ENCODE measurements at places on chromosomes 4 and X.

GRCh38 chr4:132827522-132827921, 321.6 kb upstream of the PCDH10 start:
- no peak for DNase-seq

DNA sequence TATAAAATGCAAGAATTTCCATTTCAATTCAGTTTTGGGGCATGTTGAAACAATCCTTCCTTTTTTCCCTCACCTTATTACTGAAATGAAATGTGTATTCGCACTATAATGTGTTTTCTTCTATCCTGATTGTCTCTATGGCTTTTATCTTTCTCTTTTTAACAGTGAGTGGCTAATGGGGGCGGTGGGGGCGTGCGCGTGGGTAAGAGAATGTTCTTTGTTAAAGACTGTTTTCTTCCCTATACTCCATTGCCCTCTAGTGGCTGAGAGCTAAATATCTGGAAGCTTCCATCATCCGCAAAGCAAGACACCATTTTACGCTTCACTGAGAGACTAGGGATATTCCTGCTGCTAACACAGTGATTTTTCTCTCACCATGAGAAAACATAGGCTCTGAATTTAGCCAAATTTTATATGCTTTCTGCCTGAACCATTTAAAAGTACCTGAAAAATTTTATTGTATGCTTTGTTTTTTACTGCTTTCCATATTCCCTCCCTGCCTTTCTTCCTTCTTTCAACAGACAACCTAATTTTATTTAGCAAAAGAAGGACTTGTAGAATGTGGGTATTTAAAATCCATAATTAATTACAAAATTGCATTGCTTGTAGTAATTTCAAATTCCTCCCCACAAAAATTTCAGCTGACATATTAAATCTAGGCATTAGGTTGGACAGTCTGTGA, 194.0 kb downstream of the GASK1B start:
- peak; percentile 64 for DNase-seq

- DNase-seq = no peak
These were observed 1982.5 kb downstream of the ARAP2 start for GRCh38 chr4:34261799-34262314.

- no peak for DNase-seq
These were observed 94.4 kb downstream of the BLTP1 start for GRCh38 chr4:122246551-122246950.

GRCh38 chr4:77430847-77431246, 174.8 kb upstream of the CXCL13 start:
- no peak for DNase-seq

DNA sequence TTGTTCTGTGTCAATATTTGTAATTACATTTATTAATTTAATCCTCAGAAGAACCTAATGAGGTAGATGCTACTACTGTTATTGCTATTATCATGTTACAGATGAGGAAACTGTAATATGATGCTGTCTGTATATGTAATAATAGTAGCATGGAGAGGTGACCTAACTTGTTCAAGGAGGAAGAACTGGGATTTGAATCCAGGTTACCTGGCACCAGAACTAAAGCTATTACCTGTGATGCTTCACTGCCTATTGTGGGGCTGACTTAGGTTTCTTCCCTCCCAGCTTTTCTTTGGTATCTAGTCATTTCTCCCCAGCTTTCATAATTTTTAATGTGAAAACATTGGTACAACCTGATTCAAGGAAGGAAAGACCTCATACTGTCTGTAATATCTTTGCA, 43.6 kb downstream of the RAPGEF2 start:
- DNase-seq = no peak

GRCh38 chr4:40909363-40909876, 159.7 kb downstream of the NSUN7 start:
- DNase-seq = peak; percentile 68

DNA sequence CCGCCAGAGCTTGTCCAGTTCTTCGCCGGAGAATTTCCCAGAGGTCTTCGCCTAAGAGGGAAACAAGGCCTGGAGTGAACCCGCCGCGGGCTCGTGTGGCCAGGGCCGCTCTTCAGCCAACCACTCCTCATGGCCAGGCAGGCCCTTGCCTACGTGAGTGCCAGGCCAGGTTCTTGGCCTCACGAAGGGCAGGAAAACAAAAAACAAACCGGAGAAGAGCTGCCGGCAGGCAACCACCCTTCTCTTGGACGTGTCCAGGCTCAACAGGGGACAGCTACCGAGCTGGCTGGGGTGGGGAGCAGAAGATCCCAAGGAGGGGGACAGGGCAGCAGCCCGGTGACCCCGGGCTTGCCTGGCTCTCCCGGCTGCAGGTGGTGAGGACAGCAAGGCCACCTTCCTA, 13.3 kb downstream of the LRPAP1 start:
- DNase-seq = no peak

- no peak for DNase-seq
These were observed 133.6 kb upstream of the ARHGEF9 start for GRCh38 chrX:63918611-63919010.

DNA sequence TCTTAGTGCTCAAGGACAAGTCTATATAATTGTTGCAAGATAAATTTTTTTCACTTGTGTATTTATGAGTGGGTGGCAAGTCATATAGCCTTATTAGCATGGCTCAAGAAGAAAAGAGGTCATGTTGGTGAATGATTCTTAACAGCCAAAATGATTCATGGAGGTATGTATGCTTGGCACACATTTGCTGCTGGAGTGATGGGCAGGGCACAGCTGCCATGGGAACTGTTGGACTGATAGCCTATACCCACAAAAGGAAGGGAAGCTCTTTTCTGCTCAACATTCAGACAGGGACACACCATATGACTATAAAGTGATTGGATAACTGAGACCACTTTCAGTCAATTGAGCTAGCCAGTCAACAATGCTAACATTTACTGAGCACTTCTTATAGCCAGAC, 46.8 kb upstream of the PITX2 start:
- DNase-seq = no peak

GRCh38 chr4:2891294-2891693, 47.6 kb downstream of the ADD1 start:
- DNase-seq = no peak

GRCh38 chrX:97446298-97446882, 562.7 kb downstream of the RPA4 start:
- peak; percentile 4 for DNase-seq

GRCh38 chrX:154044091-154044490, 24.4 kb upstream of the IRAK1 start:
- DNase-seq = no peak

DNA sequence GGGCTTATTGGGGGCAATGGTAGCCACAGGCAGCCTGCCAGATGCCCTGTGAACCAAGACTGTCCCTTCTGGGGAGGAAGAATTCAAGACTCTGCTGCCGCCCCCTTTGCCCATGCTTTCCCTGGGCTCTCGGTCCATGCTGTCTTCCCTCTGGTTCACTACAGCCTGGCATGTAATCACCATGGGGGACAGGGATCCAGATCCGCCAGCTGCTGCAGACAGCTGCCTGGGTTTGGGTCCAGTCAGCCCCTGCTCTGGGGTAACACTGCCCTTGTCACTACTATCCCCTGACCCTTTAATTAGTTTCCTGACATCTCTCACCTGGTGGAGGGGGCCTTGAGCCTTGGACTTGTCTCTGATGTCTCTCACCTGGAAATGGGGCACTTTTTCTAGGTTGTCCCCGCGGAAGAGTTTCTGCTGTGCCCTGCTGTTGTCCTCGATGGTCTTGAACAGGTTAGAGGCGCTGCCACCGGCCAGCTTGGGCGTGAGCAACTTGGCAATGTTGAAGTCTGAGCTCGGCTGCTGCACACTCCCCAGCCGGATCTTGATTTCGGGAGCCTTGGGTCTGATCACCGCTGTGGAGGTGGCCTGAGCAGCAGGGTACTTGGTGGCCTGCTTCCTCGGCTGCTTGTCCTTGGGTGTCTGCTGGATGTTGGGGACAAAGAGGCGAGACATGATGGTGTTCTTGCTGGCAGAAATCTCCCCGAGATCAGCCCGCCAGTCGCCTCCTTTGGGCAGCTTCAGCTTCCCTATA, 6.4 kb downstream of the C4orf54 start:
- DNase-seq = no peak

GRCh38 chrX:16705370-16705769, 7.1 kb downstream of the CTPS2 start:
- no peak for DNase-seq

GRCh38 chrX:446245-446644, 59.5 kb upstream of the PPP2R3B start:
- no peak for DNase-seq

- DNase-seq = no peak
These were observed 18.2 kb downstream of the RGS12 start for GRCh38 chr4:3311095-3311372.

DNA sequence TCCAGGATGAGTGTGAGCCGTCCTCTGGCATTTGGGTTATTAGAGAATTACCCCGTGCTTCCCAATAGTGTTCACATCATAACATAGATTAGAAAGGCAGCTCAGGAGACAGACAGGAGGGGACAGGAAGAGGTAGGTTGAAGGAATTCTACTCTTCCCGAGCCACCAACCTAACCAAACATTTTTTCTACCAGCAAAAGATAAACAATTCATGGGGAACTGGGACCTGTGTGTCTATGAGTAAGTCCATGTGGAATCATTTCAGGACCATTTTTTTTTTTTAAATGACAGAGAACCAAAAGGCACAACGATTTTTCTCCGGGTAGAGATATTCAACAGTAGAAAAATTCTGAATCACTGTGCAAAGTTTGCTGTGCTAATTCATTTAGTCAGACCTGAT, 174.2 kb upstream of the ETNPPL start:
- no peak for DNase-seq

DNA sequence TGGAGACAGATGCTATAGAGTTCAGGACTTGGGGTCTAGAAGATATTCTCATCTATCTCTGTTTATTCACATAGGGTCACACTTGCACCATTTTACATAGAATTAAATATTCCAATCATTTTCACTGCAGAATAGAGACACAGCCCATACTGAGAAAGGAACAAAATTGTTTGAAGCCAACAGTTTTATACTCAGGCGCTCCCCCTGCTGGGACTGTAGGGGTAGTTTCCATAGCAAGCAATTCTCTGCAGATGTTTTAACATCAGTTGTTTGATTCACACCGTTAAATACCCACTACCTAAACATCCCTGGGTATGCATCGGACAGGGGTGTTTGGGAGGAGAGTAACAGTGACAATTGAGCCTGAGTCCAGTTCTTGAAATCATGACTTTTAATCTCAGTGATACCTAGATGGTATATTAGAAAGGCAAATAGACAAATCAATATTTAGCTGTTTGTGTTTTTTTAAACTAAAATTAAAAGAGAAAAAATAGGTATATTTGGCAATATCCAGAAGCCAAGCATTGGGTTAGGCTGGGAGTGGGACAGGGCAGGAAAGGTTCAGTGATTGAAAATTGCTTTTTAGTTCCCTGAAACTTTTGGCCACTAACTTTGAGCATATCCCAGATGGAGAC, 33.8 kb downstream of the LONRF3 start:
- DNase-seq = no peak

- no peak for DNase-seq
These were observed 20.8 kb upstream of the PRSS48 start for GRCh38 chr4:151256134-151256533.

DNA sequence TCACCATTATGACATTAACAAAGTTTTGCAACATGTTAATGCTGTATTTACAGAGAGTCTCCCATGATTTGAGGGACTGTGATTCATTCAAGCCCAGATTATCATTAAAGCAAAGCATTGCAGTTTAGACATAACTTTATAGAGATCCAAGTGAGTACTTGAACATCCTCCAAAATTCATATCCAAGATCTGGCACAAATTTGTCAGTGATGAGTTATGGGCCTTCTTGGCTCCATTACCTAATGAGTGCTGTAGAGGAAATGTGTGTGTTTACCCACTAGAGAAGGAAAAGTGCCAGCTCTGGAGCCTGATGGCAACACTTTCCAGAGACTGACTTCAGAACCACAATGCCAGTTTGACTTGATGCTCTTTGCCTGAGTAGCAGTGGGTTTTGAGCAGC, 432.3 kb downstream of the GALNTL6 start:
- no peak for DNase-seq

- no peak for DNase-seq
These were observed 38.8 kb upstream of the GNPDA2 start for GRCh38 chr4:44765116-44765515.

- peak; percentile 28 for DNase-seq
These were observed 14.7 kb upstream of the CT55 start for GRCh38 chrX:135185795-135186443.

GRCh38 chr4:58286335-58286734, 1176.2 kb upstream of the IGFBP7 start:
- no peak for DNase-seq

DNA sequence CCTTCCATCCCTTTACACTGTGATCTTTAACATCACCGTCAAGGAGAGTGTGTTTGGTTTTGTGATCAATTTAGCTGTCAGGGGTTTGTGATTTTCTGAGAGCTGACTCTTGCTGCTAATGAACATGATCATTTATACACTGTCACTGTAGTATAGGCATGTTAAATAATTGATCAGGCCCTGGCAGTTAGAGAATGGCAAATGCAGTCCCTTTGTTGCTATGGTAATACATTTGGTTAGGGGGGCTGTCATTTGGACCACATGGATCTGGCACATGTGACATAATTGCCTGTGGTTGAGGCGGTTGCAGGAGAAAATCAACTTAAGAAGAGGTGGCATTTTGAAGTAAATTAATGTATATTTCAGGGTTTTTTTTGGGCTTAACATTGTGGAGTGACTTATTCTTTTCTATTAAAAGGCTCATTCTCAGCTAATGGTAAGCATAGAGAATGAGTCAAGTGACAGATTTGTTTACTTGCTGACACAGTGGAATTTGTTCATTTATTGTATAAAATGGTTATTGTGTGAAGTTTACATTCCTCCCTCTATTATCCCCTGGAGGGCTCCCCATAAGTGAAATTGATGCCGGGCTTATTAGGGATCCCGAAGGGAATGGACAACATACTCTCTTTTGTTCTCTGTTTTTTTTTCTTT, 114.0 kb downstream of the FHIP1A start:
- no peak for DNase-seq

DNA sequence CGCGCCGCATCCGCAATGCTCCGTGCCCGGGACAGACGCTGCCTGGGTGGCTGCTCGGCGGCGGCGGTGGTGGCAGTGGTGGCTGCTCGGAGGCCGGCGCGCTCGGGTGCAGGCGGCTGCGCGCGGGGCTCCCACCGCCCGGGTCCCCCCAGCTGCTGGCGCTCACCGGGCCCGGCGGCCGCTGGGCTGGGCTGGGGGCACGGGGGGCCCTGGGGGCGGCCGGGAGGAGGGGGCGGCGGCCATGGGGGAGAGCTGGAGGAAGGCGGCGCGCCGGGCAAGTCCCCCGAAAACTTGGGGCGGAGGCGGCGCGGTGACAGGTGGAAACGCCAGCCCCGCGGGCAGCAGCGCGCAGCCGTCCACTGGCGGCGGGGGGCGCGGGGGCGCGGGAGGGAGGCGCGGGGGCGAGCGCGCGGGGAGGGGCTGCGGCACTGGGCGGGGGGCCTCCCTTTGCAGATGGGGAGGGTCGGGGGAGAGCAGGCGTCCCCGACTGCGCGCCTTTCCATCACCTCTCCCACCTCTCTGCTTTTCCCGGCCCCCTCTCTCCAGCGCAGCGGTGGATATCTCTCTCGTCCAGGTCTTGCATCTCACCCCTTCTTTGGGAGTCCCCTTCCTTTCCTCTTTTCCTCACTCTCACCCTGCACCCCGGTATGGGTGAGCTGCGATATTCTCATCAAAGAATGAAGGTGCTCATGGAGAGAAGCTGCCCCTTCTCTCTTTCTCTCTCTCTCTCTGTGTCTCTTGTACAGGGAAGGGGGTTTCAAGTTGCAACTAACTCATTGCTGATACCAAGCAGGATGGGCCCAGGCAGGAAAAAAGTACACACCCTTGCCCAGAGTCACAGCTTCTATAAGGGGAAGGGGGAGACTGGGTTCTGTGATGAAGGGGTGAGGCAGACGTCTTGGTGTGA, 83.7 kb upstream of the DHRSX start:
- DNase-seq = no peak

GRCh38 chr4:183139972-183140570, 41.0 kb downstream of the WWC2 start:
- no peak for DNase-seq
